Stimulated activated CD4-positive, alpha-beta T cell treated with anti-CD3 and anti-CD28 coated beads, Interleukin-4, amount 100 ng/mL, for 4 hours (primary cell): ENCODE measurements at places on chromosomes 5 and 9.

DNA sequence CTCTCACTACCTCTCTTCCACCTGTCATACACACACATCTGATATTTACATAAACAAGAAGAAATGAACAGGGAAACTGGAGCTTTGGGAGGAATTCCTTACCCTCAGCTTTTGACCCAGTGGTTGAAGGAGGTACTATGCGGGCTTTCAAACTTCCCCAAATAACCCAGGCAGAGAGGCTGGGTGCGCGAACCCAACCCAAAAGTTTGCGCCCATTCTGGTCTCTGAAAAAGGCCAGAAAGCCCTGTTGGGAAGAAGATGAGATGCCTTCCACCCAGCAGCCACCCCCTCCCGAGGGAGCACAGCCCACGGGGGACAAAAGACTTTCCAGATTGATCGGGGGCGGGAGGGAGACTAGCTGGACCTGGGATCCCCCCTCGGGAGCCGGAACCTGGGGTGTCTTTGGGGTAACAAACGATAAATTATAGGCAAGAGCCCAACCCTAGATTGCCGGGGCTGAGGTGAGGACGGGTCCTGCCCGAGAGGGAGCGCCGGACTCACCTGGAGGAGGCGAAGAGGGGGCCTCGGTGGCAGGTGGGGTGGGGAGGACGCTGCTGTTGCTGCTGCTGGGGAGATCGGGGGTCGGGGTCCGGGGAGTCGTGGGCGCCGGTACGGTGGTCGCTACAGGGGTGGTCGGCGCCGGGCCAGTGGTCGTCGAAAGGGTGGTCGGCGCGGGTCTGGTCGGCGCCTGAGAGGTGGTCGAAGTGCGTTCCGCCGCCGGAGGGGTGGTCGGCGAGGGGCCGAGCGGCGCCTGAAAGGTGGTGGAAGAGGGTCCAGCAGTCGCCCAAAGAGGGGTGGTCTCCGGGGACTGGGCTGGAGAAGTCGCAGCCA is 798 bp downstream of the MEGF9 start:
- peak; percentile 10 for DNase-seq

GRCh38 chr5:96753848-96754247 is 53.9 kb downstream of the ERAP1 start:
- no peak for DNase-seq

GRCh38 chr5:10726179-10726912 is 34.7 kb downstream of the DAP start:
- DNase-seq: no peak

DNA sequence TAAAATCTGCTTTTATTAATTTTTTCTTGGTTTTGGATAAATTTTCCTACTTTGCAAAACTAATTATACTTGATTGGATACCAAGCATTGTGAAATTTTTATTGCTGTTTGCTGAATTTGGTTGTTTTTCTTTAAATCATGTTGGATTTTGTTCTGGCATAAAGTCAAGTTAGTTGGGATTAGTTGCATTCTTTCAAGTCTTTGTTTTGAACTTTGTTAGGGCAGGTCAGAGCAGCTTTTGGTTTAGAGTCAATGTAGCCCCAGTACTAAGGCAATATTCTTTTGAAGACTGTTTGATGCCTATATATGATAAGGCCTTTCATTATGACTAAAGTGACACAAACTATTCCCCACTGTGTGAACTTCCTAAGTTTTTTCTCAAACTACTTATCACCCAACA is 531.1 kb downstream of the RASEF start:
- no peak for DNase-seq

- DNase-seq: no peak
These were observed 59.4 kb upstream of the BASP1 start for GRCh38 chr5:17157916-17158529.
